Caco-2 (cell line): ENCODE measurements at places on chromosomes 11 and 22.
A peak's percentile ranks its signal among the peaks of the same experiment; 100 is the strongest.

GRCh38 chr11:99069856-99070444 is 49.2 kb downstream of the CNTN5 start:
- no peak for DNase-seq

- no peak for DNase-seq
These were observed 11.8 kb downstream of the RFPL1 start for GRCh38 chr22:29450222-29450621.

DNA sequence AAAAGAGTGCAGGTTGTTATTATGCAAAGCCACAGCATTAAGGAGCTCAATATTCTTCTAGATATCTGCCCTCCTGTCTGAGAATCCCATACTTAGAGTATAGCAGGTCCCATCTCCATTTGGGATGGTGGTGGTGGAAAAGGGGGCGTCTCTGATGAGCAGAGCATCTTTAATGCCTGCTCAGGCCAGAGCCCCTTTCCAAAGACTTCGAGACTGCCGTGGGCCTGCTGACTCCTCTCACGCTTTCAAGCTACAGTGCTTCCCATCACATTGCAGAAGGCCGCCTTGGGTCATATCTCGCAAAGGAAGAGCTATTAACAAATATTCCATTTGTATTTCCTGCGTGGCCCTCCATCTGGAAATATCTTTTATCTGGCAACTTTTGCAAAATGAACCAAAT is 10.9 kb downstream of the LMO2 start:
- DNase-seq: no peak

DNA sequence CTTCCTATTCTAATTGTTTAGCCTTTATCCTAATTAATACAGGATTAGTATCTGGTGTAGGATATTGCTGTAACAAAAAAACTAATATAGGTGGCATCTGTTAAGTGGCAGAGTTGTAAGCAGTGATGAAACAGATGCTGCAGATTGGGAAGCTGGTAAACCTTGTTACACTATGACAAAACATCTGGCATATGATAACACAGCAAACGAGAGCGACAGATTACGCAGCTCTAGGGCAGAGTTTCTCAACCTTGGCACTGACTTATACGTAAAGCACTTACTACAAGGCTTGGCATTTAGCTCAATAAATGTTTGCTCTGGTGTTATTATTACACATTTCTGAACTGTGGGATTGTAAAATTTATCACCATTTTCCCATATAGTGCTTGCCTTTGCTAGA is 137.0 kb downstream of the ATG16L2 start:
- DNase-seq: no peak

DNA sequence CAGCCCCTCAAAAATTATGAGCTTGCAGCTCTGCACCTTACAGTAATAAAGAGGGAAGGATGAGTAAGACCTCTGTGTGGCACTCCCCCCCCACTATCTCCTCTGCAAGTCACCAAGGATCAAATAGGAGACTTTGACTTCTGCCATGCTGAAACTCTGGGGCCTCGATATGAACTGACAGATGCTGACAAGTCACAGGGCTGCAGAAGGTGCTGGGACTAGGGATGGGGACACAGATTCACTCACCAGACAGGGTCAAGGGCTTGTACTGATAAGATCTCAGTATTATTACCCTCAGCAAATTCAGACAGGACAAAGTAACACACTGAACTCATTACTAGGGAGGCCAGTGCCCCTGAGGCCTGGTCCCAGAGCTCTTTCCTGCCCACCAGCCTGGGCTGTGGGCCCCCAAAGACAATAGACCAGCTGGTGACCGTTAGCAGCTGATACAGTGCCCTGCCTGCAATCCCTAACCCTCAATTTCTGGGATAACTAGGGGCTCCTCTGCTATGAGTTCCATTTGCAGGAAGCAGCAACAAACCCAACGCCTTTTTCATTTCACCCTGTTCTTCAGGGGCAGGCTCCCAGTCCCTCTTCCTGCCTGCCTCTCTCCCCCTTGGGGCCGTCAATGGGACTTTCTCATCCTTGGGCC is 20.1 kb downstream of the TMPRSS13 start:
- no peak for DNase-seq

GRCh38 chr11:11969380-11970215 is 38.8 kb downstream of the DKK3 start:
- DNase-seq: no peak

DNA sequence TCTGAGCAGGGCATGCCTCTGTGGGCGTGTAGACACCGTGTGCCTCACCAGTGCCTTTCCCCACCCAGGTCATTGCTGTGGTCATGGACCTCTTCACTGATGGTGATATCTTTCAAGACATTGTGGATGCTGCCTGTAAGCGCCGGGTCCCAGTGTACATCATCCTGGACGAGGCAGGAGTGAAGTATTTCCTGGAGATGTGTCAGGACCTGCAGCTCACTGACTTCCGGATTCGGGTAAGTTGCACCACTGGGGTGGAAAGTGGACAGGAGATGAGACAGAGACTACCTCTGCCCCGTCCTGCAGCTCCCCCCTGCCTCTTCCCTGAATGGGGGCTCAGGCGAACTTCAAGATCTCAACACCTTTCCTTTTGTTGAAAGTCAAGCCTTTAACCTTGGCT is 24.3 kb downstream of the FAM83F start:
- DNase-seq: no peak

DNA sequence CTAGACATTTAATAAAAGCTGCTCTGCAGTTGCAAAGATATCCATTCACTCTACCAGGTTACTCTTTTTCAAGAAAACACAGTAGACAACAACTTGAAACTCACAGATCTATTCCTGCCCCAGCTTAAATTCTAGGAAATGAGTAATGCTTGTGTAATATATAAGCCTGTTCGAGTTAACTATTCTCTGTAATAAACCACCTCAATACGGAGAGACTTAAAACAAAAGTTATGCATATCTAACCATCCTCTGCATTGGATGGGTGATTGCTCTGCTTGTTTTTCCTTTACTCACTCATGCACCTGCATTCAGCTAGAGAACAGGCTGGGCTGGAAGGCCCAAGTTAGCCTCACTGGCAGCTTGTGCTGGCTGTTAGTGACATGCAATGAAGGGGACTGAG is 13.3 kb downstream of the LRRC4C start:
- no peak for DNase-seq

DNA sequence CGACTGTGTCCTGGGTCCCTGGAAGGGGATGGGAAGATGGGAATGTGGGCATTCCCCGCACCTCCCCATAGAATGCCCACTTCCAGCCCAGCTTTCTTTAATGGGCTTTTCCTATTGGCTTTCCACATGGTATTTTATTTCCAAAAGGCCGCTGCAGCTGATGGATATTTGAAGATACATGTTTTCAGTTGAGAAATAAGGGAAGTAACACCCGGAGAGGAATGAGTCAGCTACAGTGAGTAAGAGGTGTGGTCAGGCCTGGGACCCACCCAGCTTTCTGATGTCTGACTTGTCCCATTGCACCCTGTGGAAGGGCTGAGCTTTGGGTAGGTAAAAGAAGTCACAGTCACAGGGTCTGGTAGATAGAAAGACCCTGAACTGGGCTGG is 476.9 kb downstream of the MIAT start:
- DNase-seq: no peak

GRCh38 chr22:30336752-30337460 is 10.2 kb upstream of the TBC1D10A start:
- no peak for DNase-seq

DNA sequence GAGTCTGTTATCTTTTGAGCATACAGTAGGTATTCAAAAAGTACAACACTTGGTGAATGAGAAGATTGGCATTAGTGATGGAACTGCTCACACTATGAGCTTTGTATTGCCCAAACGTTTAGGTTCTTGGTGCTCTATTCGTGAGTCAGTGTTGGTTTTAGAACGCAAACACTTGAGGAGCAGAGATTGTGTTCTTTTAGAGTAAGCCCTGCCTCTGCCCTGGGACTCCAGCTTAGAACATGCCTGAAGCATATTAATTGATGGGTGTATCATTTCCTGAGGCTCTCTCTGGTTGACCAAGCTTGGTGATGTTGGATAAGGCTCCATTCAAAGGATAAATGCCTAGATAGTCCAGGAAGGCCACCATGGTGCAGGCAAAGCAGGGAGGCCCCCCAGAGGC is 10.9 kb downstream of the MTNR1B start:
- no peak for DNase-seq

DNA sequence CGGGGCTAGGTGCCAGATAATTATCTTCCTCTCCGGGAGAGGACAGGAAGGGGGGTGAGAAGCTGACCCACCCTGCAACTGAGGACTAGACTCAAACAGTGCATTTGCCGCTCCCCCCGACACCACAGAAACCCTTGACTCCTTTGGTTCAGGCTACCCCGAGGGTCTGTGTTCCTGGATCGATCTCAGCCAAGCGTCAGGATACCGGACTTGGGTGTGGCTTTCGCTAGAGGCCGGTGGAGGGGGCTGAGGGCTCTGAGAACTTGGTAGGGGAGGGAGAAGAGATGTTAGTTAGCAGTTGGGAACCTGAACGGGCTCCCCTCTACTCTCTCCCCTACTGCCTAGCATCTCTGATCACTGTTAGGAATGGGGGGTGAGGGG is 840 bp downstream of the SEZ6L start:
- no peak for DNase-seq

DNA sequence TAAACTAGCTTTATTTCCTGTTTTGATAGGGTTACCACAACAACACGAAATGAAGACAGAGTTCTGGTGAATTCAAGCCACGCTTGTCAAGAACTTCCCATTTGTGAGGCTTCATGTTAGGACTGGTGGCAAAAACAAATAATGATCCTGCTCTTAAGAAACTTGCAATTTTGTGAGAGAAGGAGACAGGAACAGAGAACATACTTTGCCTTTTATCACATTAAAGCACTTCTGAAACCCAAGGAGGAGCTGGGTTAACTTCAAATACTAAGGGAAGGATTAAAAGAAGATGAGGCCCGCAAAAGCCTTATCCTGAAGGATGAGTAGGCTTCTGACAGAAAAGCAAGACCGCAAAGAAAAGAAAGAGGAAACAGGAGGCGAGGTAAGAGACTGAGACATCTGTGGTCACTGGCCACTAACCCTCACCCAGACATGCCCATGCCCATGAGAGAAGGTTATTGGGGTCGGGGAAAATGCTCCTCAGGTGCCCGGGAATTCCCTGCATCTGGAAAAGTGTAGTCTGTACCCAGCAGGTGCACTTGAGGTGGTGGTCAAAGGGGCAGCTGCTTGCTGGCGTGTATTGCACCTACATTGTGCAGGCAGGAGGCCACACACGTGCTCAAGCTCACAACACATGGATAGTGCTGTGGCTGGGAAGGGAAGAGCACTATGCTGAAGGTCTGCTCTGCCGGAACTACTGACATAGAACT is 50.5 kb downstream of the MAPK1 start:
- no peak for DNase-seq

- no peak for DNase-seq
These were observed 120.8 kb upstream of the CHORDC1 start for GRCh38 chr11:90343673-90344072.

GRCh38 chr11:61955422-61956135 is 5.4 kb downstream of the BEST1 start:
- DNase-seq: no peak

- no peak for DNase-seq
These were observed 266.3 kb downstream of the DDX10 start for GRCh38 chr11:108931168-108931567.

GRCh38 chr22:37100589-37101127 is 8.9 kb downstream of the TMPRSS6 start:
- no peak for DNase-seq

- DNase-seq: no peak
These were observed 812.1 kb downstream of the TBC1D22A start for GRCh38 chr22:47574556-47574955.

DNA sequence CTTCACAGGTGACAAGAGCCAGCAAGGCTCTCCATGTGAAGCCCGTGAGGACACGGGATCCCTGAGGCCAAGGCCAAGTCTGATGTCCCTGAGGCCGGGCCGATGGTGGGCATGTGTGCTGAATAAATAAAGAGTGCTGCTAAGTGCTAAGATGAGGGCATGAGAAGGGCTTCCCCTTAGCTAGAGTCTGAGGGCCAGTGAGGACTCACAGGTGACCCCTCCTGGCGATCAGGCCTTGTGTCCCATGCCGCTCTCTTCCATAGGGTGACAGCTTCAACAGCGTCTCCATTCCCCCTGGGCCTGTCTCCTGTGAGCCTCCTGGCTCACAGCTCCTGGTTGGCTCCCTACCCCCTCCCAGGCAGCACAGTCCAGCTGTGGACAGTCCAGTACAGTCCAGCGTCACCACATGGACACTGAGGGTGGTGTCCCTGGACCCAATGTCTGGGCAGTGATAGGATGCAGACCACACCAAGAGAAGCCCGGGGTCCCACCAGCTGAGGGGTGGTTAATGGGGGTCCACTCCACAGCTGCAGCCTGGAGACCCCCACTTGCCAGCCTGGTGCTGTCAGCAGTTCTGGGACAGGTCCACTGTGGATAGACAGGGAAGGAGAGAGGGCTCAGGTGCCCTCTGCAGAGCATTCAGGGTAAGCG is 1033.2 kb downstream of the TBC1D22A start:
- DNase-seq: no peak

- DNase-seq: no peak
These were observed 12.3 kb downstream of the MYRF start for GRCh38 chr11:61764606-61765260.

DNA sequence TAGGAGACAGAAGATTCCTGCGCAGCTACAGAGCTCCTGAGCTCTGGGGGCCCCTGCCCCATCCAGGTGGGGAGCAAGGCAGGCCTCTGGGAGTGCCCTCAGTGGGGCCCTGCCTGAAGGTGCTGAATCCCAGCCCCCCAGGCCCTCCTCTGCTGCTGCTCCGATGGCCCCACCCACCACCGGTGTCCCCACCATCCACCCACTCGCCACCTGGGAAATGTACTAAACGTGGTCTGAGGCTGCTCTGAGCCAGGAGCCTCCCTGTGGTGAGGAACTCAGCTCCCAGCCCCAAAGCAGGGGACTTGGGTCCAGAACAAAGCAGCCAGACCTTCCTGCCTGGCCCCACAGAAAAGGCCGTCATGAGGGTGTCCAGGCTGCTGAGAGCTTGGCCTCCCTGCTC is 289.4 kb downstream of the CTTN start:
- DNase-seq: no peak

GRCh38 chr22:46058091-46058420 is 81.1 kb upstream of the WNT7B start:
- DNase-seq: peak; percentile 7

DNA sequence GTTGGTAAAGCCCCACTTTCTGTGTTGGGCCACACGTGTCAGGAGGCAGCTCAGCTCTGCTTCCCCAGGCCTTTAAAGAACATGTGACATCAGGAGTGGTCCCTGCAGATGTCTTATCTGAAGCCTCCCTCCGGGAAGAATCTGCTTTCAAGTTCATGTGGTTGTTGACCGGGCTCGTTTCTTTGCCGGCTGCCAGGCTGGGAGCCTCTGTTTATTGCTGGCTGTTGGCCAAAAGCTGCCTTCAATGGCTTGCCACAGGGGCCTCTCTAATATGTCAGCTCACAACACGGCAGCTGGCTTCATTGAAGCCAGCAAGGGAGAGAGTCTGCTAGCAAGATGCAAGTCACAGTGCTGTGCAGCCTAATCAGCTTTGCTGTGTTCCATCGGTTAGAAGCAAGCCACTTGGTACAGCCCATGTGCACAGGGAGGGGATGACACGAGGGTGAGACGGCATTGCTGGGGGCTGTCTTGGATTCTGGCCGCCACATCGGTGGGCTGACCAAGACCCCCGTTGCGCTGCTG is 14.6 kb downstream of the MRGPRF start:
- DNase-seq: no peak
